Dermis blood vessel endothelial cell (primary cell): ENCODE measurements at places on chromosomes 4 and X. TPM values are rescaled to one million over a fixed set of nuclear protein-coding genes. Genes with fewer than 3 reads are reported as not detected.

DNA sequence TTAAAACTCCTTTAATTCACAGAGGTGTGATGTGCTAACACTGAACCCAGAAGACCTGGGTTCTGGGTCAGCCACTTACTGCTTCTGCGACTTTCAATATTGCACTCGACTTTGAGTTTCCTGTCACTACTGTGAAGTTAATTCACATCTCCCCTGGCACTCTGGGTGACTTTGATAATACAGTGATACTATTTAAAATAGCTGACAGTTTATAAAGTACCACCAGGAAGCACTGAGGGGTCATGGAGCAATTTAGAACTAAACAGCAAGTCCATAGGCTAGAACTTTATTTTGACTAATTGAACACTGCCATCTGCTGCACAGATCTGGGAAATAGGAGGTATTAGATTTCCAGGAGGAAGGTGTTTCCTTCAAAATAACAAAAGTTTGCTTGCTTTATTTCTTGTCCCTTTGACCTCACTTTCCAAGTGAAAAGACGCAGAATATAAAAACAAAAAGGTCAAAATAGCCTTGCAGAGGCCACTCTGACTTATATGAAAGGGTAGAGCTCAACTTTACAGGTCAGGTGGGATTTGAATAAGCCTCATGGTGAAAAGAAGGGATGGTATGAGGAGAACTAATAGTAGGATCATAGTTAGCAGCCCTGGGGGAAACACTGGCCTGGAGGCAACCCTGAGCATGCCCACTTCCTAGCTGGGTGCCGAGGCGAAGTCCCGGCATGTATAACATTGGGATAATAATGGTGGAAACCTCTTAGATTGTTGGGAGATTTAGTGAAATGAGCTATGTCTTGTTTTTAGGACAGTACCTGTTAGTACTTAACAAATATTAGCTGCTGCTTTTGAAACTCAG lies 53.4 kb downstream of the ZNF518B start:
- DNase-seq = peak; percentile 66

- DNase-seq = no peak
These were observed 105.6 kb downstream of the C4orf51 start for GRCh38 chr4:145785391-145786008.

GRCh38 chrX:131792356-131792749 lies 230.7 kb upstream of the STK26 start:
- no peak for DNase-seq

- no peak for DNase-seq
These were observed 302.2 kb upstream of the GALNT7 start for GRCh38 chr4:172866421-172866820.

- DNase-seq = no peak
These were observed 195.6 kb downstream of the ADGRL3 start for GRCh38 chr4:61395754-61396153.

DNA sequence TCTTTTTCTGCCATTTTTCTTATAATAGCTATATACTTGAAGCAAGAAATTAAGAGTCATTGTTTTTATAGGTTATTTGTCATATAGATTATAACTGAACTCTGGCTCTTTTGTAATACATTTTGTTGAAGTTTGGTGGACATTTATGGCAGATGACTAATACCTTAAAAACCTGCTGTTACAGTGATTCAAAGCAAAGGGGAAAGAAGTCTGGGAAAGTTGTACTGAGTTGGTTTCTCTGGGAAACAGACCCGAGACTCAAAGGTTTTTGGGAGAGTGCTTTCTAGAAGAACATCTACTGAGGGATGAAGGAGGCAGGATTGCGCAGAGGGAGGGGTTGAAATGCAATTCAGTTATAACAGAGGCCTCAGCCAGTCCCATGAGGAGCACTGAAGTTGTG lies 35.9 kb downstream of the NAP1L5 start:
- DNase-seq = peak; percentile 31

Gene GPR78
- total RNA-seq = not detected in 2 replicates
